ENCODE measurements at places on chromosomes 6 and 20.

DNA sequence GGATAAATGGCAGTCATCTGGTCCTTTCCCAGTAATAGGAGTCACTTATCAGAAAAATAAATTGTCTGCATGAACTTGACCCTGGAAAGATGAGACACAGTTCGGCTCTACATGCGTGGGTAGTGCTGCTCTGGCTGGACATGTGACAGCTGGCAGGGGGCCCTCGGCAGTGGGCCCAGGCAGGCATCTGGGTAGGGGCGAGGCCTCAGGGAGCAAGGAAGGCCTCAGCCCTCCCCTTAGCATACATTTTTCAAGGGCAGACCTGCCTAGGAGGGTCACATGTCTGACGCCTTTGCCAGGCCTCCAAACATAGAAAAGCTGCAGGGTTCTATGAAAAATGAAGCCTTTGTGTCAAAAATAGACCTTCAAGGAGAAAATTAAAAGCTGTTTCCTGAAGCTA is 12.8 kb upstream of the ILRUN start:
- no peak for DNase-seq

- no peak for DNase-seq
Observed at GRCh38 chr20:5559945-5560344, 190.3 kb upstream of the SHLD1 start.

DNA sequence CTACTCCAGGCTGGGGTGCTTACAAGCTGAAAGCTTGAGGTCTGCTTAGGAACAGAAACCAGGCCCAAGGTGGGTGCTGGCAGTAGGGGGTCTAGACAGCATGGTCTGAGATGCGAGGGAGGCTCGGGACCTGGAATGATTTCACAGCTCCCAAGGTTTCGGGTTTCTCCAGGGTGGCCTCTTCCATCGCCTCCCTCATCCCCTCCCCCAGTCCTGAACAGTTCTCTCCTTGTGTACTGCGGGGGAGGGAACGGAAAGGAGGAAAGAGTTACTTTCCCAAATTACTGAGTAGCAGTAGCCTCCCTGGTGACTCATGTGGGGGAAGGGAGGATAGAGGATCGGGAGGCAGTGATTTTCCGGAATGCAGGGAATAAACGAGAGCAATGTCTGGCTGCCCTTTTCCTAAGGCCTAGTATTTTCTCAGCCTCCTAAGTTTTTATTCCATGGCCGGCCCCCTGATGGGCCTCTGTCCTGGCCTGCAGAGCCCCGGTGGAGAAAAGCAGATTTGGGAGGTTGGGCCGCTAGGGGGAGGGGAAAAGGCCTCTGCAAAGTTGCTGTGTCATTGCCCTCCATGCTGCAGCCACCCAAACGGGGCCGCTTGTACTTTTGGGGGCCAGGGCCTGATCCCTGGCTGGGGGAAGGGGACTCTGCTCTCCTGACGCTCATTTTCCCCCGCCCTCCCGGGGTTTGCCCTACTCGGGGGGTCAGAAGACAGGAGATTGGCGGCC is 1.5 kb downstream of the BRD2 start:
- no peak for DNase-seq

- no peak for DNase-seq
Observed at GRCh38 chr6:135866445-135867123, 15.1 kb downstream of the PDE7B start.

- DNase-seq = no peak
Observed at GRCh38 chr6:109393157-109393885, 11.1 kb upstream of the CD164 start.

- DNase-seq = no peak
Observed at GRCh38 chr20:41654884-41655283, 36.7 kb upstream of the CHD6 start.

- no peak for DNase-seq
Observed at GRCh38 chr6:33173535-33174180, 18.6 kb downstream of the COL11A2 start.

- no peak for DNase-seq
Observed at GRCh38 chr20:10672624-10673127, 1.1 kb downstream of the JAG1 start.

GRCh38 chr20:54179946-54180345 is 6.2 kb upstream of the CYP24A1 start:
- no peak for DNase-seq

DNA sequence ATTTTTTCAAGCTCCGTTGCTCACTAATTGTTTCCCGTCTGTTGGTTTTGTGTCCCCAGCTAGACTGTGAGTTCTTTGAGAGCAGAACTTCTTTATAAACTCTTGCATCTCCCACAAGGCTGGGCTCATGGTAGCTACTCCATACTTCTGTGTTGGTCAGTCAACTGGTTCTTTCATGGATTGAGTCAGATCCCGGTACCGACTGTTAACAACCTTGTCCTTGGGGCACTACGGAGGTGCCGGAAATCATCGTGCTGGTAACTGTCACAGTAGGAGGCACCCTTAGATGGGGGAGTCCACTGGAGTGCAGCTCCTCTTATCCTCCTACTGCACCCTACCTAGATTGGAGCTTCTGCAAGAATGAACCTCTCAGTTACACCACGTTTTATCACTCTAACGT is 8.6 kb upstream of the STX16 start:
- DNase-seq = no peak

DNA sequence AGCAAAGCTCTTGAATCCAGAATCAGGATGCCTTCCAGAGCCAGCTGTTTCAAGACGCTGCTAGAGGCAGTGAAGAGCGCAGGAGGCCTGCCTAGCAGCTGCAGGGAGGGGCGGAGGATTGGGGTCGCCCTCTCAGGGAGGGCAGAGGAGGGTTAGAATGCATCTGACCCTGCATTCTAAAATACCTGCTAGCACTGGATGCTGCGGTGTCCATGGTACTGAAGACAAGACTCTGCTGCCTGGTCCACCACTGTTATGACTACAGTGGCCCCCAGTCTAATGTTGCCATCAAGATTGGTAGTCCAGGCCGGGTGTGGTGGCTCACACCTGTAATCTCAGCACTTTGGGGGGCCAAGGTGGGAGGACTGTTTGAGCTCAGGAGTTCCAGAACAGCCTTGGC is 193.7 kb upstream of the PROKR2 start:
- no peak for DNase-seq

- DNase-seq = no peak
Observed at GRCh38 chr6:43200541-43200940, 18.5 kb downstream of the CUL9 start.

DNA sequence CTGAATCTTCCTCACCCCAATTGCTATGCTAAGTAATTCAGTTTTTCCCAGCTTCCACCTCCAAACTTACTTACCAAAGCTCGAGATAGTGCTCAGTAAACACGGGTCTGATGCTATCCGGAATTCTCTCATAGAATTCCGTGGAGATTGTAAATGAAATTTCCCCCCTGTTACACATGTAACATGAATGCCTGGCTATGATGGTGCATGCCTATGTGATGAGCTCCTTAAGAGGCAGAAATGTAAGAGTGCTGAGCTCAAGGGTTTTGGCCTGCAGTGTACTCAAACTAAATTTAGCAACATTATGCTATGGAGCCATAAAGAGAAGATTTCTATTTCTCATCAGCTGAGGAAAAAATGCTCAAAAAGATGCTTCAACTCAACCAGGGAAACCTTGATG is 133.4 kb upstream of the FUT9 start:
- no peak for DNase-seq

DNA sequence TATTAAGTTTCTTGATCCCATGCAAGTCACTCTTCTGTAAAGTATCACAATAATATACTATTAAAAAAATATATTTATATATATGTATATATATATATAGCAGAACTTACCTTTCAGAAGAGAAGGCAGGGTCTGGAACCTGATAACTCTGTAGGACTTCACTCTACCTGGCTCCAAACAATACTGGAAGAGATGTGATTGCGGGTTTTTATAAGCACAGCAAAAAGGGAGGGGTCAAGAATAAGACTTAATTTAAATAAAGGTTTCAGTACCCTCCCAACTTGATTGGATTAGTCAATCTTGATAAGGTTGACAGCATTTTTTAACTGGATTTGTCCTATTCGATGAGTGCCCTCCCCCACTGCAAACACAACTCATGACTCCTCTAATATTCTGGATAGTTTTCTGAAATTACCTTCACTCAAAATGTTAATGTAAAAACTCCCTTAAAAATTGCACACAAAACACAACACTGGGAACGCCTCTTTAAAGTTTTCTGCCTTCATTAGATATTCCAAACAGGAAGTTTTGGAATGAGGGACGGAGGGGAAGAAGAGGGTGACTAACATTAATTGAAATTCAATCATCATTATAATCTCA is 4.0 kb upstream of the ZNF217 start:
- no peak for DNase-seq

DNA sequence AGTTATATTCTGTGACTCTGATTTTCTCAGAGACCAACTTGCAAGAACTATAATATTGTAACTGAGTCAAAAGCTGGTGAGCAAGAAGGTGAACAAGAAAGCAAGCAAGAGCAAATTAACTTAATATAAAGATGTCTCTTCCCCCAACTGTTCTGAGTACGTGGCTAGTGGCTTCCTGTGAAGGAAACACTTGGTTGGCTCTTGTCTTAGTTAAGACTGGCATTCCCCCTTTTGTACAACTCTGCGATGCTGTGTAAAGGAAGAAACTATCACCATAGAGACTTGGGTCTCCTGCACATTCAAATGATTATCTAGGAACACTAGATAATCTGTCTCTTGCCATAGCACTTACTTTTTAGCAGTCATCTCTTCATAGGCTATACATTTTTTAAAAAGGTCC is 47.3 kb upstream of the TNFAIP3 start:
- DNase-seq = no peak

GRCh38 chr6:127022302-127022701 is 96.2 kb upstream of the RSPO3 start:
- no peak for DNase-seq

DNA sequence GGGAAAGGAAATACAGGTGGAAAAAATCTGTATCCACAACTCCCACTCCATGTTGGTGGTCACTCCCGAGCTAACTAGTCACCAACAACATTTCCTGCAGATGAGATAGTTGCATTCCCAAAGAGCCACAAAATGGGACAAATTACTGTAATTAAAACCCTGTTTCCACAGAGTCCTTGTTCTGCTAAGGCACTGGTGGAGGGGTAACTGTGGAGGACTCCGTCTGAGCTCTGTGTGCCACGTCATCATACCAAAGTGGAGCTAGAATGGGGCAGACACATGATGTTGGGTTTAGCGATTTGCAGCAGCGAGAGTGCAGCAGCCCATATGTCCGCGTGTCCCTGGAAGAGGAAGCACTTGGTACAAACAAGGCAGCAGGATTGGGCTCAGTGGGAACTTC is 172.5 kb upstream of the KCNK16 start:
- no peak for DNase-seq

DNA sequence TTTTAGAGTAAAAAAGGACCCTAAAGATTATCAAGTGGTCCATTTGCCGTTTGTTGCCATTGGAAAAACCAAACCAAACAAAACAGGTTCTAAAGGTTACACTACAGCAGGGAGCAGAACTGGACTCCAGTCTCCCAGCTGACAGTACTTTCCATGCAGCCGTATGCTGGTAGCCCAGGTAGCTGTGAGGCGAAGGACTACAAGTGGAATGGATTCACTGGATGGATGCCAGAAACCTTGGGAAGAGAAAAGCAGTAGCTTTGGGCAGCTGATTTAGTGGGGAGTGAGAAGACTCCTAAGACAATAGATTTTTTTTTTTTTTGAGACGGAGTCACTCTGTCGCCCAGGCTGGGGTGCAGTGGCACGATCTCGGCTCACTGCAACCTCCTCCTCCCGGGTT is 88.3 kb downstream of the SASH1 start:
- DNase-seq = no peak

- DNase-seq = no peak
Observed at GRCh38 chr20:1646975-1647431, 10.6 kb downstream of the SIRPG start.

DNA sequence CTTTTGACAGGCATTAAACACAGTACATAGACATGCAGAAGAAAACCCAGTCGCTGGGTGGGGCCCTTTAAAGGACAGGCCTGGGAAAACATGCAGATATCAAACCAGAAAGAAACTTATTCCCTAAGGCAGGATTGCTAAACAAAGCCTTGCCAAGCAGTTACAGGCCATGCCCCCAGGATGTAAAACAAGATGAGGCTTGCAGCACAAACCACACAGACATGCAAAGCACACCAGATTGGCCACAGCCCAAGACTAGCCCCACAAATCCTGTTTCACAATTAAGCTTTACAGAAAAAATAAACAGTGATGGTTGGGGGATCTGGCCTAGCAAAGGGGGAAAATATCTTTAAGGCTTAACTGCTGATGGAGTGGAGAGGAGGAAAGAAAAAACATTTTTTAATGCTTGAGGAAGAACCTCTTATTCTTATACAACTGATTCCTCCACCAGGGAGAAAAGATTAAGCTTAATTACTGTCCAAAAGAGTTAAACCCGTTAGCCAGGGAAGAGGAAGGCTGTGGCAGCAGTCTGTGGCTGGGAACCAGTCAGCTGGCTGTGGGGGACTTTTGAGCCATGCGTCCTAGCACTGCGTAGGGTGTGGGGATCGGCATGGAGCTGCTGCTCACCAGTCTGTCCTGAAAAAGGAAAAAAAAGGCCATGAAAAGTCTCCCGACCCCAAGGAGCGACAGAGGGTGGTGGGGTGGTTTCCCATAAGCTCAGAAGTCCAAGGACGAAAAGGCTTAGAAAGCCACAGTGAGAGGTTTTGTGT is 28.4 kb downstream of the COL19A1 start:
- no peak for DNase-seq

GRCh38 chr20:62745952-62746288 is 37.3 kb downstream of the NTSR1 start:
- no peak for DNase-seq

DNA sequence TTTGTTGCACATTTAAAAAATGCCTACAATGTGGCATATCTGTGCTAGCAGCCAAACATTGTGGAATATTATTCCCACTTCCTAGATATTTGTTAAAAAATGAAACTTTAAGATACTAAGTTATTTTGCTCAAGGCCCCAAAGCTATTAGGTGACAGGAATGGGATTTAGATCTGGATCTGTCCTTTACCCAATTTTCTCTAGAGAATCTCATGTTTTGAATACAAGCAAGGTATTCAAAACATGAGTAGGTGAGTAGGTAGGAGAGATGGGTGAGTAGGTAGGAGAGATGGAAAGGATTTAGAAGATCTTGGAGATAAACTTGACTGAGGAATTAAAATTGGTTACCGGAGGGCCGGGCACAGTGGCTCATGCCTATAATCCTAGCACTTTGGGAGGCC is 61.2 kb upstream of the AKIRIN2 start:
- no peak for DNase-seq

GRCh38 chr6:143225929-143226328 is 165.2 kb downstream of the AIG1 start:
- DNase-seq = no peak

GRCh38 chr6:170176136-170176897 is 114.6 kb downstream of the DLL1 start:
- DNase-seq = no peak

- DNase-seq = no peak
Observed at GRCh38 chr6:69012211-69012610, 377.1 kb downstream of the ADGRB3 start.

DNA sequence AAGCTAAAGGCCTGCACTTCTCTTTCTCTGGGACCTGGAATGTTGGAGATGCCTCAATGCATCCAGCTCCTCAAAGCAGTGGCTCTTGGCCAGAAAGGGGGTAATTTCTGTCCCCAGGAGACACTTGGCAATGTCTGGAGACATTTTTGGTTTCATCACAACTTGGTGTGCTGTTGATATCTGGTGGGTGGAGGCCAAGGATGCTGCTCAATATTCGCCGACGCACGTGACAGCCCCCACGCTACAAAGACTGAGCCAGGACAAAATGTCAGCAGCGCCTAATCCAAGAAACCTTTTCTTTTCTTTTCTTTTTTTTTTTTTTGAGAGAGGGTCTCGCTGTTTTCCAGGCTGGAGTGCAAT is 79.8 kb downstream of the SULF2 start:
- DNase-seq = no peak

GRCh38 chr20:13813910-13814309 is 29.1 kb downstream of the NDUFAF5 start:
- no peak for DNase-seq

GRCh38 chr6:148971031-148971927 is 224.4 kb downstream of the UST start:
- DNase-seq = no peak
